ENCODE measurements at places on chromosomes 2 and 18. TPM values are rescaled to one million over a fixed set of nuclear protein-coding genes. Genes with fewer than 3 reads are reported as not detected.

- no peak overlapping the region for H3K27ac ChIP-seq
- DNase-seq, result no peak
- H3K27me3 ChIP-seq, result no peaks in the 10 kb centered on the region
- no peaks in the 10 kb centered on the region for H3K36me3 ChIP-seq
These were observed 49.3 kb downstream of the ST3GAL5 start for GRCh38 chr2:85839461-85839860.

DNA sequence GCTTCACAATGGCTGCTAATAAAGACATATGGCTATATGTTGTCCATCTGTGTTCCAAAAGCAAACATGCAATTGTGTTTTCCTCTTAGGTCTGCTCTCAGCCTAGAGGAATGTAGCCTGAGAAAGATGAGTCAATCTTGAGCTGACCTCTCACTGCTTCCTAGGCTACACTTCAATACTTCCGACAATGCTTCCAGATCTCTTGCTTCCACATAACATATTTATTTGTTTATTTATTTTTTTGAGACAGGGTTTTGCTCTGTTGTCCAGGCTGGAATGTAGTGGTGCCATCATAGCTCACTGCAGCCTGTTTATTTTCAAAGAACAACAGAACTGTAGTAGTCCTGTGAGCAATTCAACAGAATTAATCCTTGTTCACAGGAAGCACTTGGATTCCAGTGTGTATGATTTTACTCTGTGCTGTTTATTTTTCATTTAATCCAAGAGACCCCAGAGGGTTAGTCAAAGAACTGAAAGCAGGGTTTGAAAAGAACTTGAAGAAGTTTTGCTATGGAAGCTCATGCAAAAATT is 437.9 kb downstream of the TXNL1 start:
- H3K4me1 ChIP-seq, result no peaks in the 10 kb centered on the region
- DNase-seq, result no peak
- H3K27me3 ChIP-seq, result no peaks in the 10 kb centered on the region
- H3K36me3 ChIP-seq, result no peaks in the 10 kb centered on the region
- H3K27ac ChIP-seq, result no peak overlapping the region

DNA sequence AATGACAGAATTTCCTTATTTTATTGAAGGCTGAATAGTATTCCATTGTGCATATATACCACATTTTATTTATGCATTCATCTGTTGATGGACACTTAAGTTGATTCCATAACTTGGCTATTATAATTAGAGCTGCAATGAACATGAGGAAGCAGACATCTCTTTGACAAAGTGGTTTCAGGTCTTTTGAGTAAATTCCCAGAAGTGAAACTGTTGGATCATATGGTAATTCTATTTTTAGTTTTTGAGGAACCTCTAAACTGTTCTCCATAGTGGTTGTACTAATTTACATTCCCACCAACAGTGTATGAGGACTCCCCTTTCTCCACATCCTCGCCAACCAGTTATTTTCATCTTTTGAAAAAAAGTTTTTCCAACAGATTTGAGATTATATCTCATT is 77.5 kb downstream of the TMEM200C start:
- H3K27ac ChIP-seq, result no peak overlapping the region
- H3K36me3 ChIP-seq, result no peaks in the 10 kb centered on the region
- DNase-seq, result no peak
- H3K27me3 ChIP-seq, result no peaks in the 10 kb centered on the region

DNA sequence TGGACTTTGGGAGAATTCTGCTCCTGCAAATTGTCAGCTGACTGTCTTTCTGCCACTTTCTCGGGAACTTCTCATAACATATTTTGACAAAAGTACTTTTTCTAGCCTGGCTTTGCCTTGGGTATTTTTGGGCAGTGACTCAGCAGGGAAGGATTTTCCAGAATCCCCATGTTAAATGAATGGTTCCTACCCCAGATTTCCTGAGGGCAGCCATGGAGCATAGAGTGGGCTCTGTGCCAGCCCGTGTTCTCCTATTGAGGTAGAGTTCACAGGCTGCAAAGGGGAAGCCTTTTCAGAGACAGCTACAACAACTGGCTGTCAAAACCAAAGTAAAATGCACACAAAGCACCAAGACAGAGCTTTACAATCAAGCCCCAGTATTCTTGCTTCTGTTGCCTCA is 59.8 kb downstream of the BMP10 start:
- H3K4me1 ChIP-seq, result no peaks in the 10 kb centered on the region
- H3K36me3 ChIP-seq, result no peaks in the 10 kb centered on the region

- H3K27ac ChIP-seq, result peak overlapping the region; percentile 48
- no peak overlapping the region for H3K4me3 ChIP-seq
- no peaks in the 10 kb centered on the region for H3K36me3 ChIP-seq
These were observed 7.6 kb downstream of the ITGA6 start for GRCh38 chr2:172434821-172435605.

- H3K27me3 ChIP-seq, result no peaks in the 10 kb centered on the region
- no peaks in the 10 kb centered on the region for H3K36me3 ChIP-seq
These were observed 2.9 kb downstream of the OTOF start for GRCh38 chr2:26475037-26475436.

GRCh38 chr2:12469141-12469561 is 247.6 kb upstream of the TRIB2 start:
- no peaks in the 10 kb centered on the region for H3K4me1 ChIP-seq
- H3K27ac ChIP-seq, result no peak overlapping the region
- H3K36me3 ChIP-seq, result no peaks in the 10 kb centered on the region
- no peak for DNase-seq

DNA sequence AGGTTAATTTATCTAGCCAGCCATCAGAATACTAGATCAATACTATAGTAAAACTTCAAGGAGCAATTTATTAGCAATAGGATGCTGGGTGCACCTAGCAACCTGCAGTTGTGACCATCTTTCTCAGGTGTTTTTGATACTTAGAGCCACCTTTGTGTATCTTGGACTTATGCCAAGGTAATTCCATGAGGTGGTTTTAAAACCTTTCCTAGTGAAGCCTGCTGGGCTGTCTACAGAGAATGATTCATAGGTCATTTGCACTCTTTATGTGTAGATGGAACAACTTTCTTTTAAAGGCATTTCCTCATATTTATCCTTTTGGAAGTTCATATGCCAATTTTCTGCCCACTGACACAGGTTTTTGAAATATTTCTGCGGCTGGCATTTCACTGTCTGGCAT is 1030.1 kb upstream of the POU3F3 start:
- no peak overlapping the region for H3K4me3 ChIP-seq
- H3K4me1 ChIP-seq, result no peaks in the 10 kb centered on the region
- H3K27me3 ChIP-seq, result no peaks in the 10 kb centered on the region
- no peak overlapping the region for H3K27ac ChIP-seq
- H3K36me3 ChIP-seq, result no peaks in the 10 kb centered on the region
- no peak for DNase-seq

DNA sequence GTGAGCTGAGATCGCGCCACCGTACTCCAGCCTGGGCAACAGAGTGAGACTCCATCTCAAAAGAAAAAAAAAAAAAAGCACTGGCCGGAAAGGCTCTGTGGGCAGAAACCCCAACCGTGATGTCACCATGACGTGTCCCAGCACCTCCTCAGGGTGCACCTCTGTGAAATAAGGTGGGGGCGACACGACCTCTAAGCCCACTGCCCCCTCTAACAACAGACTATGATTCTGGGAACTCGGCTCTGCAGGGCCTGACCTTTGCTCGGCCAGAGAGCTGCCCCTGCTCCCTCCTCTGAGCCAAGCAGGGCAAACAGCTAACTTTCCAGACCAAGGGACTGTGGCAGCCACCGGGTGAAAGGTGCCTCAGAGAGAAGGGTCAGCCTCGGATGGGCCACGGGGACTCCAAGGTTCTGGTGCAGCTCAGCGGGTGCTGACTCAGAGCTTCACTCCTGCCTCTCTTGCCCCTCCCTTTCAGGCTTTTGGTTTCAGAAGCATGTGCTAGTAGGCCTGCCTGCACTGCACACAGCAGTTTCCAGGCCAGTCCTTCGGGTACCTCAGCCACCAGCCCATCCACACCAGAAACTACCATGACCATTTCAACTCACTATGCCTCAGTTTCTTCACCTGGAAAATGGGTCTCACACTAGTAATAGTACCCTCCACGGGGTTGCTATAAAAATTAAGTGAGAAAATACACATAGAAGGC is 8.0 kb downstream of the TMBIM1 start:
- no peak for DNase-seq
- H3K36me3 ChIP-seq, result peaks cover 21% of the 10 kb centered on the region
- no peaks in the 10 kb centered on the region for H3K27me3 ChIP-seq
- H3K4me1 ChIP-seq, result peaks cover 34% of the 10 kb centered on the region
- peak overlapping the region; percentile 24 for H3K27ac ChIP-seq

DNA sequence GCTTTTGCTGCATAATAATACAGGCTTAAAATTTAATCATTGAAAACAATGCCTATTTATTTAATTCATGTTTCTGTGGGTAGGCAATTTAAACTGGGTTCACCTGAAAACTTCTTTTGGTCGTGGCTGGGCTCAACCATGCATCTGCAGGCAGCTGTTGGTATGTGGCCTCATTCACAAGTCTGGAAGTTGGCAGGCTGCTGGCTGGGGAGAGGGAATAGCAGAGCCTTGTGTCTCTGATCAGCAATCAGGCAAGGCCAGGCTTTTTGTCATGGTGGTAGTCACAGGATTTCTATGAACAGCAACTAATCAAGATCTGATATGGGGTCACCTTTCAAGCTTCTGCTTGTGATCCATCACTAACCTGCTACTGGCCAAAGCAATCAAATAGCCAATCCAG is 130.1 kb upstream of the KCNJ3 start:
- H3K4me3 ChIP-seq, result no peak overlapping the region
- no peaks in the 10 kb centered on the region for H3K36me3 ChIP-seq
- H3K4me1 ChIP-seq, result no peaks in the 10 kb centered on the region

Gene CD207
- 0.21 TPM for total RNA-seq

Gene ZC3H15
- total RNA-seq, result 49.6 TPM

Gene AFF3
- 2.6 TPM for total RNA-seq

Gene B3GNT7
- 258 TPM for total RNA-seq

Gene MC4R
- not detected for total RNA-seq

Measured in colonic mucosa (tissue), 4 donors.